RKO (cell line): ENCODE measurements at places on chromosomes 12 and 14.

DNA sequence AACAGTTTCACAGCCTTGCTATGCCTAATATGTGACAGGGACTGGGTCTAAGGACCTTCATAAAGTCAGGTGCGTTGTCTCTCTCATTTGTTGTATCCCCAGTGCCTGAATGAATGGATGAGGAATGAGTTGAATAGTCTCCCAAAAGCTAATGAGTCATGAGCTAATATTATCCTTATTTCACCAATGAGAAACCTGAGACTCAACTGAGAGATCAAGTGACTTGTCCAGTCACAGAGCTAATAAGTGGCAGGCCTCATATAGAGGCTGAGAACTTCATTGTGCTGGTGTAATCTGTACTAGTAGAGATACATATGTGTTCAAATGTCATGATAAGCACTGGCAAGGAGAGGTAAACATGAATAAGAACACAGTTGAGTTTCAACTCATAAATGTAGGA lies 612.4 kb downstream of the NRXN3 start:
- no peak for DNase-seq

DNA sequence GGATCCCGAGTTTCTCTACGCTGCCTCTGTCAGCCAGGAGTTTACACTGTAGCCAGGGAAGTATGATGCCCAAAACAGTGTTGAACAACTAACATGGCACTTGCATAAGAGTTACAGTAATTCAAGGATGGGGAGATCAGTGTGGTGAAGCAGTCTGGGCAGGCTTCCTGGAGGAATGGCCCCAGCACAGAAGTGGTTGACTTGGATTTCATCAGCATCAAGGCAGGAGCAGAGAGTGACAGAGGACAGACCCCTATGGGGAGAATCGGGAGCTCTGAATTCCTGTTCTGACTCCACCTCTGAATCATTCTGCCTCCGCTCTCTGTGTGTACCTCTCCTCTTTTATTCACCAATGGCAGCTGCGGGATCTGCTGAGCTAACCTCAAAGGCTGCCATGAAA lies 124.5 kb downstream of the KCNA5 start:
- no peak for DNase-seq

GRCh38 chr14:74616507-74616906 lies 4.5 kb upstream of the LTBP2 start:
- peak; percentile 97 for DNase-seq

DNA sequence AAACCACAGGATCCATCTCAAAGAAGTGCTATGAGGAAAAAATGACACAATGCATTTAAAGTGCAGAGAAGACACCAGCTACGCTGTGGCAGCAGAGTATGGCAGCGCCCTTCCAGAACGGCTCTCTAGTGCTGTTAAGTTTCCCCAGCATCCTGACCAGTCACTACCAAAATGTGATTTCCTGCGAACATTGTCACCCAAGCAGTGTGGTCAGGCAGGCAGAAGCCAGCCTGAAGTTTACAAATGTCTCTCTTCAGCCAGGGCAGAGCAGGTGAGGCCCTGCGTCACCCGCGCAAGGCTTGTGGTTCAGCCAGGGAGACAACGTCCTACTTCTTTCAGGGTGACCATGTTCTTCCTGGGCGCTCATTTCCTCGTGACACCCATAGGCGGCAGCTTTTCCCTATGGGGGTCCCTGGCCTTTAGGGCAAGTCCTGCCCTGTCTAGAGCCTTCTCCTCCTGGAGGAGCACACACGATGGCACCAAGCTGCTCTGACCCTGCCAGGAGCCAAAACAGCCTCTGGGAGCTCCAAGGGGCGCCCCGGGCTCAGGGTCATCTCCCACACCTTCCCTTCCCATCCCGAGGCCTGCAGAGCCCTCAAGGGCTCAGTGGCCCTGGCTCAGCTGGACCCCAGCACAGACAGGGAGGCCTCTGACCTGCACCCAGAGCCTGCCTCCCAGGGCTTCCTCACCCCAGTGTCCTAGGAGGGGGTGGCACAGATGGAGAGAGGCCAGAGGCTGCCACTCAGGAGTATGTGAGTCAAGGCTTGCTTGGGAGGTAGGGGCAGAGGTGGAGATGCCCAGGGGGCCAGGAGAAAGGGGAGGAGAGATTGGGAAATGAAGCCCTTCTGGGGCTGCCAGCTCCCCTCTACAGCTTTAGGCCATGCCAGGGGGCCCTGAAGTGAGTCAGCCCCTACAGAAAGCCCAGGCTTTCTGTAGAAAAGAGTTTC lies 41.9 kb downstream of the PSMA6 start:
- no peak for DNase-seq

GRCh38 chr14:70638416-70638815 lies 3.3 kb upstream of the TTC9 start:
- DNase-seq: no peak

- DNase-seq: no peak
These were observed 13.7 kb upstream of the TROAP start for GRCh38 chr12:49309386-49309785.

GRCh38 chr12:103495469-103496456 lies at the start of gene C12orf42:
Gene C12orf42 (minus strand): TSS chr12:103495968. CDS start chr12:103478426, 17,542 bp downstream.
- no peak for DNase-seq

GRCh38 chr12:112540021-112540420 lies 121.3 kb downstream of the PTPN11 start:
- no peak for DNase-seq

- DNase-seq: peak; percentile 6
These were observed at the start of gene NTS for GRCh38 chr12:85874031-85874461. Gene NTS (plus strand): TSS chr12:85874295. CDS start chr12:85874404, 109 bp downstream.

GRCh38 chr14:56846970-56847930 lies 37.0 kb upstream of the OTX2 start:
- DNase-seq: no peak

GRCh38 chr12:56585098-56585497 lies 45.0 kb downstream of the BAZ2A start:
- DNase-seq: no peak

- DNase-seq: no peak
These were observed 781.9 kb downstream of the VRK1 start for GRCh38 chr14:97578982-97579548.

DNA sequence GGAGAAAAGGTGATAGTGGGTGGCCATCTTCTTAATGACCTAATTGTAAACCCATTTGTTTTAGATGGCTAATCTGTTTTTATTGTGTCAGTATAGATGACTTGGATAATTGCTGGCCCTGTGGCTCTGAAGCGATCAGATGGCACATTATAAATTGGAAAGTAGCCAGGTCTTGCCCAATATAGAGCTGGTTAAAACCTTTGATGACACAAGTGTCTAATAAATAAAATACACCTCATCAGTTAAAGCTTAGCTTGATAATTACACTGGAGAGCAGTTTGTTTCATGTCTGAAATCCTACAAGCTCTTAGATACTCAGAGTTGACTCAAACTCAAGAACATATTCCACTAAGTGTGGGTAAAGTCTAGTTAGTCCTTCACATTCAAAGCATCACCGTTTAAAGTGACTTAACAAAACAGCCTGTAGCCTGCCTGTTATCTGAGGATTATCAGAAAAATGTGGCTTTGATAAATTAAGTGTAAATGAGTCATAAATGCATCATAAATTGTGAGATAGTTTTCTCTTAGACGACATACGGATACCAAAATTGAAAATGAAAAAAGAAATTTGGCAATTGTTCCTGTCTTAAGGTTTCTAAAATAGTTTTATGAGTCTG lies 280.9 kb downstream of the LRIG3 start:
- DNase-seq: no peak

- no peak for DNase-seq
These were observed 229.5 kb upstream of the RTL1 start for GRCh38 chr14:101133068-101133467.

DNA sequence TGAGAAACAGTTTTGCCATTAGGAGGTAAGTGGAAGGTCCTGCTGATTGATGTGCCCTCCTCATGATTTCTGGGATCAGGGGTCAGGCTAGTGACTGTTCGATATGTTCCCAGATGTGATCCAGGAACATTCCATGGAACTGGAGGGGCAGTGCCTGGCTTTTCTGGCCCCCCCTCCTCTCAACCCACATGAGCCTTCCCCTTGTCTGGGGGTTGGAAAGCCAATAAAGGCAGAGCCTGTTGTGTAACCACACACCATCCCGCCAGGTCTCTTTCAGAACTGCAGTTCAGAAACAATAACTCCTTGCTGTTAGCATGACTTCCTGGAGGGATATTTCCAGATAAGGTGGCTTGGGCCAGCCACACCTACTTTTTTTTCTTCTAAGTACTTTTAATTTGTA lies 17.8 kb downstream of the SMOC1 start:
- no peak for DNase-seq

DNA sequence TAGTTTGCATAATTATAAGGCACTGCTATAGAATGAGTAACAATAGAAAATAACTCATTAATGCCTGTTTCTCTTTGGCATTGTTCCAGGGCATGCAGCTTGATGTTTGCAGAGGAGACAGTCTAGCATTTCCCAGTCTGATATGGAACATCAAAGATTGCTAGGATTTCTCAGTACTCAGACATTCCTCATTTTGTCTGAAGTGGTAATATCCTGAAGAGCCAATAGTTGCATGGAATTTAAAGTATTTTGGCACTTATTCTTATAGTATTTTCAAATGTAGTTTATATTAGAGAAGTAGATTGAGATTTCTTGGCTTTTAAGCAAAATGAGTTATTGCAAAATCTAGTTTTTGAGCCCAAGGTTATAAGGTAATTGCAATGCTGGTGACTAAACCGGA lies 337.3 kb upstream of the E2F7 start:
- DNase-seq: no peak

- no peak for DNase-seq
These were observed 17.7 kb upstream of the TMEM30B start for GRCh38 chr14:61298824-61299223.

- no peak for DNase-seq
These were observed at the start of gene EFS for GRCh38 chr14:23365036-23365731. Gene EFS (minus strand): TSS chr14:23365172. CDS start chr14:23365025, 147 bp downstream.

DNA sequence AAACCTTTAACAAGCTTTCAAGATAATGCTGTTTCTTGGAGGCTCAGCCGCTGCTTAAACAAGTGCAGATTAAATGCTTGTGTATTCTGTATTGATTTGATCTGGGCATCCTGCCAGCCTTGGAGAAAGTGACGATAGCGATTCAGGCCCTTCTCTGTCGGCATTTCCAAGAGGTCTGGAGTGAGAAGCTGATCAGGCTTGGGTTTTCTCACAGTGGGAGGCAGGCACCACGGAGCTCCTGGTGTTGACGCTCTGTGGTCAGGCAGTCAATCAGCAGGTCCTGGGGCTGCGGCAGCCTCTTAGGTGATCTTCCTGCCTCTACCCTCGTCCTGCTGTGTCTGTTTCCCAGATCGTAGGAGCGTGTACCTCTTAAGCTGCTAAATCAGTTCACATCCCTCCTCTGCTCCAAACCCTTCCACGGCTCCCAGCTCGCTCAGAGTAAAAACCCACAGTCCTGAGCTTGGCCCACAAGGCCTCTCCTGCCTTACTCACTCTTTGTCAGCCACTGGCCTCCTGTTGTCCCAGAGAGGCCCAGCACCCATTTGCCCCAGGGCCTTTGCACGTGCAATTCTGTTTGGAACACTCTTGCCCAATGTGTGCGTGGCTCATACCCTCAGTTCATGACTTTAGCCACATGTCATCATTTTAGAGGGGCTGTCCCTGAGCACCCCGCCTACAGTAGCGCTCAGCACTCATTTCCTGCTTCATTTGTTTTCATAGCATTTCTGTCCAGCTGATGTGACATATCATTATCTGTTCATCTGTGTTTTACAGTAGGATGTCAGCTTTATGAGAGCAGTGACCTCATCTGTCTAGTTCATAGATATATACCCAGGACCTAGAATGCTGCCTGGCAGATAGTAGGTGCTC lies 155.4 kb downstream of the AACS start:
- no peak for DNase-seq

- DNase-seq: no peak
These were observed 11.7 kb downstream of the SP1 start for GRCh38 chr12:53391724-53392123.

GRCh38 chr12:89684136-89684535 lies 24.5 kb downstream of the ATP2B1 start:
- no peak for DNase-seq

- DNase-seq: no peak
These were observed 63.2 kb downstream of the TSPAN11 start for GRCh38 chr12:30989754-30990153.

- no peak for DNase-seq
These were observed 10.4 kb downstream of the ISCA2 start for GRCh38 chr14:74503938-74504335.

DNA sequence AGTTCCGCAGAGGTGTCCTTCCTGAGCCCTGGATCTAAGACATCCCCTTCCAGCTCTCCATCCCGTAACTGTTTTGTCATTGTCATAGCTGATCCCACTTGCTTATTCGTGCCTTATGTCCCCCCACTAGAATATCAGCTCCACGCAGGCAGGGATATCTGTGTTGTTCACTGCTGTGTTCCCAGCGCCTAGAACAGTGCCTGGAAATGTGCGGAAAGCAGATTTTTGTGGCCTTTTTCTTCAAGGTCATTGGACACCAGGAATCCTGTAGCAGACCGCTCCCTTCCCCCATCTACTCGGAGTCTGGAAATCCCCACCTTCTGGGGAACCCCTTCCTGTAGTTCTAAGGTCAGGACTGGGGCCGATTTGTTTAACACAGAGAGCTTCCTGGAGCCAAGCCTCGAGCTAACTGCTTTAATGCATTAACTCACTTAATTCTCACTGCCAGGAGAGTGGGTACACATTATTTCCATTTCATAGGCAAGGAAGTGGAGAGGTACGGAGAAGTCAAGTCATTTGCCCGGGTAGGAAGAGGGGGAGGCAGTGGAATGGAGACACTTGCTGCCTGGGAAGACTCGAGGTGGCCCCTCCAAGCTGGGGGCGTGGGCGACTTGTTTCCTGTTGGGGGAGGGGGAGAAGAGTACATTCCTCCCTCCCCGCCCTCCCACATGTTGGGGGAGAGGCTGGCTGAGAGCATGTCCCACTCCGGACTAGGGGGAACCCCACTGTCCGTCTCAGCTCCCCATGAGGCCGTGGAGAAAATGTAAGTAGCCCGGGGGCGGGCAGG lies 1.2 kb upstream of the SH2B3 start:
- DNase-seq: peak; percentile 89
